ENCODE measurements at places on chromosomes 12 and 14.
A peak's percentile ranks its signal among the peaks of the same experiment; 100 is the strongest.

DNA sequence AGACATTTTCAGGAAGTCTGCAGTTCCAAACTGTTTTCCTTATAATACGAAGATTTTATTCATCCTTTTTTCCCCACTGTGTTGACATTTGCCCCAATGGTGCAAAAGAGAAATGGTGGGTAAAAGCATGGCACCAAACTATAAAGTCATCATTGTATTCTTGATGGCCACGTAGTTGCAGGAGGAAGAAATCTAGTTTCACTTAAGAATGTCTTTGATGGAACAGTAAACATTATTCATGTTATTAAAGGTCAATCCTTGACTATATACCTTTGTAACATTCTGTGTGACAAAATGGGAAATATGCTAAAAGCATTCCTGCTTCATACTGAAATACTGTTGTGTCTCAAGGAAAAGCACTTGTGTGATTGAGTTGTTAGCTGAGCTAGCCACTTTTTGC is 80.1 kb downstream of the PRKCH start:
- DNase-seq: no peak

DNA sequence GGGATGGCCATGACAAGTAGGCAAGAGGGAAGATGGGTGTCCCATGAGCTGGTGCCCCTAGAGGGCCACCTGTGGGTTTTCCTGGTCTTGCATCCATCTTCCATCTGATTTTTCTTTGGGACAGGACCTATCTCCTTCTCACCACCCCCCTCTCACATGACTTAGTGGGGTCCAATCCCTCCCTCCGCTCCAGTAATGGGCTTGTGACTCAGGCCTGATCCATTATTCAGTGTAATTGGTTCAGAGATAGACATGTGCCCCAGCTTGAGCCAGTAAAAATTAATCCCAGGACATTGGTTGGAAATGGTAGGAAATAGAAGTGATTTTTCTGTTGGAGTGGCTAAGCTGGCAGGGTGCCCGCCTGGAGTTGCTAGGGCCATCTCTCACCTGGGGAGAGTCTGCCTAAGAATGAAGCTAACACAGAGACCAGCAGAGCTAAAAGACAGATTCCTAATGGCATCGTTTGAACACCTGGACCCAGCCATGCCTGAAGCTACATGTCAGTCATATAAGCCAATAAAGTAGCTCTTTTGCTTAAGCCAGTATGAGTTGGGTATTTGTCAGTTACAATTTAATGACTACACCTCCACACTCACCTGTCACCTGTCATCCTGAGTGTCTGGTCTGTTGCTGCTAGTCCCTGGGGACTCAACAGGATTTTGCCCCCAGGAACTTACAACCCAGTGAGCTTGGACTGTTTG is 14.7 kb downstream of the RASAL1 start:
- DNase-seq: no peak

DNA sequence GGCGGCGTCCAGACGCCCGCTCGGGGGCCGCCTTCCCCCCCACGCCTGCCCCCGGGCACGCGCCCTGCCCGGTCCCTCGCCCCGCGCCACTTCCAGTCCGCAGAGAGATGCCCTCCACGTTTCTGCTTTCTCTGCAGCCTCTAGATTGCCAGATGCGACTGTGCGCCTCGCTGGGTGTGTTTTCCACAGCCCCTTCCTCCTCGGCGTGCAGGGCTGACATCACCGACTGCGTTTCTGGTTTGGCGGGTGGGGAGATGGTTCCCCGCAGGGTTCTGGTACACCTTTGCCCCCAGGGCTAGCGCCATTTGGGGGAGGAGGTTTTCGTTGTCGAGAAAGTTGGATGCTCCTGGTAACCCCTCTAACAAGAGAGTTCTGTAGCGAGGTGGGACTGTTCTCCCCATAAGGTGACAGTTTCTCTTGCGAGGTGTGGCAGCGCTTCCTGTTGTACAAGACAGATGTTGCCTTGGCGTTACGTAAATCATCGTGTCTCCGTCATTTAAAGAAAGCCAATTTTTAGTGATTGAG is 1.5 kb downstream of the CALM1 start:
- peak; percentile 43 for DNase-seq

- no peak for DNase-seq
Measured at GRCh38 chr12:64009321-64010068, 165.0 kb downstream of the SRGAP1 start.

DNA sequence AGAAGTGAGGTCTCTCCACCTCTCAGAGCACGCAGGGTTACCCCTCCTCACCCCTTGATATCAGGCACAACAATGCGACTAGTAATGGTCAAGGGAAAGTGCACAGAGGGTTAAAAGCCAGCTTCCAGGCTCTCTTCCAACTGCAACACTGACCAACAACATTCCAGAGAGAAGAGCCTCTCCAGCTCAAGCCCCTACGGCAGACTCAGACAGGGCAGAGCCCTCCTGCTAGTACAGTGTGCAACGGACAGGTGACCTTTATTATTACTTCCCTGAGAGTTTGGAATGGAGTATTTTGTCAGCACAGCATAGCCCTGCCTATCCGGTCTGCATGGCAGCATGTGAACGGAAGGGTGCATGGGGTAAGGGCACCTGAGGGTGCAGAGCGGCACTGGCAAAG is 73.0 kb downstream of the PTPN21 start:
- DNase-seq: no peak

GRCh38 chr14:95068521-95068920 is 88.8 kb downstream of the DICER1 start:
- DNase-seq: no peak

GRCh38 chr12:116194935-116195431 is 82.5 kb downstream of the MED13L start:
- DNase-seq: no peak

DNA sequence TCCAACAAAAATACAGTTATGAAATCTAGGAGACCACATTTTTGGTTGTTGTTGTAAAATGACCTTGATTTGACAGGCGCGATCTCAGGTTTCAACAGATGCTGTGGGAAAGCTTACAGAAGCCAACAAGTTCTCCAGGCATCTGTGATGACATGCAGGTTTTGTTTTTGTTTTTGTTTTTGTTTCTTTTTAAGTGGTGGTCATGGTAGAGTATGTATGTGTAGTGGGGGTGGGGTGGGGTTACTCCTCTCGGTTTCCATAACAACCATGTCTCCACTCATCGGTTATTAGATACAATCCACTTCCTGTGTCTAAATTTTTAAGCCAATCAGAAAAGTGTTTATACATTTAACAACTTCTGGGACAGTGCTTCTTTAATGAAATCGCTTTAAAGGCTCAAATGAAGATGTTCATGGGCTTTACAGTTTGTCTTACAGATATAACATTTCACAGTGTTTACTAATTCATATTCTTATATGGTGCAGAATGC is 199.9 kb upstream of the FOXN3 start:
- DNase-seq: peak; percentile 24

GRCh38 chr14:58797010-58797429 is 159.3 kb downstream of the DACT1 start:
- no peak for DNase-seq

GRCh38 chr14:37056473-37056872 is 115.9 kb downstream of the SLC25A21 start:
- DNase-seq: peak; percentile 56

DNA sequence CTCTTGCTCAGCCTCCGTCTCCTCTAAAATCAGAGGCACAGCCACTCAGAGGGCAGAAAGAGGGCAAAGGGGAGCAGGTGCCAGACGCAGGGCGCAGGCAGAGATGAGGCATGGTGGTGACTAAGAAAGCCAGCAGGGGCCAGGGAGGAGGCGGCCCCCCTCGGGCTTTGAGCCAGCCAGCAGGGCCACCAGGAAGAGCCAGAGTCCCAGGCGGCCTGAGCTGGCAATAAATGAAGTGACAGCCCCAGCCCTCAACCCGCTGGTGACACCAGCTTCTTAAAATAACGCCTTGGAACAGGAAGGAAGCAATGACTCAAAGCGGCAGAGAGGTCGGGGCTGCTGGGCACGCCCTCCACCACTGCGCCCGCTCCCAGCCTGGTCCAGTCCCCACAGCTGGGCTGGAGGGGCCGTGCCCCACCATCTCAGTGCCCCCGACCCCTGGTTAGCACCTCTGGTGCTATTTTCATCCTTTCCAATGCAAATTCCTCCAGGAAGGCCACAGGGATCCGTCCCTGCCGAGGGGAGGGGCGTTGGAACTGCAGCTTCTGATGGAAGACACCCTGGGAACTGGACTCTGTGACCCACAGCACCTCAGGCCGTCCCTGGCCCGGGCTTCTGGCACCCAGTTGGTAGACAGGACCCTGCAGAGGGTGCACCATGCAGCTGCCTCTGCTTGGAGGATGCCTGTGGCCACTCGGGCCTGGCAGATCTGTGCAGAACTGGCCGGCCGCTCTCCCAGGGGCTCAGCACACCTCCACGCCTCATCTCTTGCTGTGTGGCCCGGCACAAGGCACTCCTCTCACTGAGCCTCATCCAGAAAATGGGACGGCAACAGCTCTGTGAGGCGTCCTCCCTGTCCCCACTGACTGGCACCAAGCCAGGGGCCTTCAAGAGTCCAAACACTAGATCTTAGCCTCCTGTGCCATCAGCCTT is 113.7 kb downstream of the NCOR2 start:
- DNase-seq: peak; percentile 85

- no peak for DNase-seq
Measured at GRCh38 chr14:33375786-33376185, 437.1 kb downstream of the NPAS3 start.

DNA sequence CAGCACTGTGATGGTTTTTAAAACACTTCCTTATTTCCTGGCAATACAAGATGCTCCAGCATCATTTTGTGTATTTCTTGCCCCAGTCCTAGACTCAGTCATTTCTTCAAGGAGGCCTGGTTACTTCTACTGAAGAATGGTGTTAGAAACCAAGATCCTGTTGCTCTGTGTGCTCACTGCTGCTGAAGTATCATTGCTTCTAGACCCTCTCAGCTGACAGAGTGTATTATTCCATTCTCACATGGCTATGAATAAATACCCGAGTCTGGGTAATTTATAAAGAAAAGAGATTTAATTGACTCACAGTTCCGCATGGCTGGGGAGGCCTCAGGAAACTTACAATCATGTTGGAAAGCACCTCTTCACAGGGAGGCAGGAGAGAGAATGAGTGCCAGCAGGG is 14.9 kb upstream of the SERPINA6 start:
- no peak for DNase-seq

GRCh38 chr14:92956961-92957360 is 34.0 kb downstream of the CHGA start:
- DNase-seq: no peak

- peak; percentile 97 for DNase-seq
Measured at GRCh38 chr14:52950898-52951680, at the start of gene FERMT2. Gene FERMT2 (minus strand): TSS chr14:52951050. CDS start chr14:52950568, 482 bp downstream.

- DNase-seq: no peak
Measured at GRCh38 chr12:124451637-124452243, 115.7 kb downstream of the NCOR2 start.

GRCh38 chr12:45246236-45246635 is 30.3 kb downstream of the ANO6 start:
- no peak for DNase-seq

GRCh38 chr14:52400846-52401245 is 86.7 kb downstream of the PTGER2 start:
- no peak for DNase-seq

DNA sequence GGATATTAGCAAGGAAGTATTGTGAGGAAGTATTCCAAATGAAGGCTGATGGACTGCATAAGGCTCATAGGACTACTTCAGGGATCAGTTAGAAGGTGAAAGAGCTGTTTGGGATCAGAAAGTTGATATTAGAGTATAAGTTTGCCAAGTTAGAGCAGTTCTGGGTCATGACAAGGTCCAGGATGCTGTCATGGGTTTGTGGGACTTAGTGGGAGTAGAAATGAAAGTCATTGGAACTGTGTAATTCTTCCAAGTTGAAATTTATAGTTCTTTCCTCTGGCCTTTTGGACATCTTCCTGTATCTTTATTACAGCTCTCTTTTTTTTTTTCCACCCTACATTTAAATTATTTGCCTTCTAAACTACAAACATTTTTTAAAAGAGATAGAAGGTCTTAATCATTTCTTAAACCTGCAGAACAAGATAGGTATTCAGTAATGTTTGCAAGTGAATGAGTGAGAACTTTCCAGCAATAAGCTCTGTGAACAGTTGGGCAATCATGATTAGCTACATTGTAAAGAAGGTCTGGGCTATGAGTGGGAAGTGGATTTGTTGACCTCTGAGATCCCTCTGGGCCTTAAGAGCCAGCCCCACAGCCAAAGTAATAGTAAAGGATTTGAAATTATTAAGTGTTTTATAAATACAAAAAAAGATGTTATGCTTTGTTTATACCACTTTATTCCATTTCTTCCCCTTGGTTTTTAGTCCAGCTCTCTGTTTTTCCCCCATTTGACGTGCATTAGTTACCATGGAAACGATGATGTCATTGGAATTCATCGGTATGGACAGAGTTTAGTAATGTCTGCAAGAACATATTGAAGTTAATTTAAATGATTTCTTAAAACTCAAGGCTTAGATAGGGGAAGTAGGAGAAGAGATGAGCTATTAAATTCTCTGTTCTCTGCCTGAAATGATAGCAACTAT is 247.9 kb upstream of the ARHGAP5 start:
- DNase-seq: peak; percentile 11

GRCh38 chr12:101877806-101878242 is 444 bp downstream of the DRAM1 start:
- DNase-seq: peak; percentile 53

All from GM03348 (cell line).